ENCODE measurements at places on chromosomes 1 and 21.

DNA sequence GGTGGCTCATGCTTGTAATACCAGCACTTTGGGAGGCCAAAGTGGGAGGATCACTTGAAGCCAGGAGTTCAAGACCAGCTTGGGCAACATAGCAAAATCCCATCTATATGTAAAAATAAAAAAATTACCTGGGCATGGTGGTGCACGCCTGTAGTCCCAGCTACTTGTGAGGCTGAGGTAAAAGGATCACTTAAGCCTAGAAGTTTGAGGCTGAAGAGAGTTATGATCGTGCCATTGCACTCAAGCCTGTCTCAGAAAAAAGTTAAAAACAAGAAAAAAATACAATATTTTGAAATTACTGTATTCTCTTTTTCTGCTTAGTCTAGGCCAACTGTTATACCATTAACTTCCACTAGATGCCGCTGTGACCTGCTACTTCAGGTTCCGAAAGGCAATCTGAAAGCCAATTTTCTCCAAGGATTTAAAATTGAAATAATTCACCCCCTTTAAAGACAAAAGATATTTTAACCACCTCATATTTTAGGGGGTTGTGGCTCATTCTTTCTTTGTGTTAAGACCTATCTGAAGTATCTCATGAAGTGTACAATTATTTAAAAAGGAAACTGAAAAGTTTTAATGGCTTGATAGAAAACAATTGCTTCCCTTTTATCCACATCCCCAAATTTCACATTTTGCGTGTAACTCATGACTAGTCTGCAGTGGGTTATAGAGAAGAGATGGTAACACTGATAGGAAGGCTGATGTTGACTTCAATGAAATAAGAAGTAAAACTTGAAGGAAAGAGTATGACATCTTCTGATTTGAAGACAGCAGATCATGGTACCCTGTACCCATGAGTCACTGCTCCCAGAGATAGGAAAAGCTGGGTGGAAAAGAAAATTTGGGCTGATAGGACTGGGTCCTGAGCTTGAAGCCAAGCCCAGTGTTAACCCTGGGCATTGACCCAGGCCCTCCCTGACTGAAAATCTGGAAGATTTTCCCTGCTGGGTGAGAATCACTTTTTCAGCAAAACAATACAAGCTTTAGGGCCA lies 24.4 kb upstream of the CLDN14 start:
- peak; percentile 37 for DNase-seq

DNA sequence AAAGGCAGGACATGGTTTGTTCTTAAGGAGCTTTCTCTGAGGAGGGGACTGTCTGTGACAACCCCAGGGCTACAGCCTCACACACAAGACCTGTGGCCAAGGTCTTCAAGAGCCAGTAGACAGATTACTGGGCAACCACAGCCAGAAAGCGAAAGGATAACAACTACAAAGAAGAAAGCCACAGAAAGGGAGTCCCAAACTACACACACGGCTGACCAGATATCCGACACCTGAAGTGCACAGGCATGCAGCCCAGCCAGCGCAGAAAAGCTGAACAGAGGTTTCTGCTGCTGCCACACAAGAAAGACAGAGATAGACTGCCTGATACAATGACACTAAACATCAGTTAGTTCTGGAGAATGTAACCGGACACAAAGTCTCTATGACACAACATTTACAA lies 21.4 kb upstream of the NADK start:
- no peak for DNase-seq

DNA sequence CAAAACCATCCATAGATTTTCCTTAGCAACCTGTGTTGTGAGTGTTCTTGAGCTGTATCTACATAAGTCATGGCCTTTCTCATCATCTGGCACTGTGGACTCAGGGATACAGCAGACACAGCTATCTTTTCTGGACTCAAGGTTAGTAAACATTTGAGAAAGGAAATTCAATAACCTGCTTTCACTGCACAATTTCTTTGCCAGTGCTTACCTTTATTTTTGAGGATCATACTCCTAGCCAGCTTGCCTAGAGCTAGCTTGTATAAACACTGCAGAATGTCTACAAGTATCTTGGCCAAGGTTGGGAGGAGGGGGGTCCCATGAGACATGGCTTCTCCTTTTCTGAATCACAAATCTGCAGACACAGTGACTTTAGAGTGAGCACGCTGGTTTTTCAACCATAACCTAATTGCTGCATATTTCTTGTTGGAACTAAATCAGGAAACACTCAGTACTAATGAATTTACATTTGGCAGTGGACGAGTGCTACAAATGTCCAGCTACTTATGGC lies 27.2 kb downstream of the ADAMTS5 start:
- DNase-seq, result no peak

DNA sequence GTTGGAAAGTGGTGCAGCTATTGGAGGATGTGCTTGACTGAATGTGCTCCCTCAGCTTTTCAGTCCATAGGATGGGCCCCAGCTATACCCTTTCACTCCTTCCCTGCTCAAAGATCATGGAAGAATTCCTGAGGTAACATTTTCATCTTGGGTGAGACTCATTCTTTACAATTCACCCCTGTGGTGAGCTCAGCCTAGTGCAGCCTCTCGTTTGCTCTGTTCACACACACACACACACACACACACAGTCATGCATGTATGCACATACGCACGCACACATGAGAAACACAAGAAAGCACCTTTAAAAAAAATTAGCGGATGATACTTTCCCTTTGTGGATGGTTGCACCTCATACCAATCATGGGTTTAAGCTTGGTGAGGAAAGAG lies 25.8 kb downstream of the CCN1 start:
- DNase-seq, result no peak

GRCh38 chr1:243312952-243313634 lies 57.3 kb downstream of the SDCCAG8 start:
- no peak for DNase-seq

- no peak for DNase-seq
Measured at GRCh38 chr1:8025061-8025670, 943 bp downstream of the ERRFI1 start.

- DNase-seq, result no peak
Measured at GRCh38 chr21:42906233-42906632, 13.1 kb downstream of the NDUFV3 start.

- peak; percentile 44 for DNase-seq
Measured at GRCh38 chr1:207495801-207496792, at the start of gene CR1. Gene CR1 (plus strand): TSS chr1:207496157. CDS start chr1:207496268, 111 bp downstream.

DNA sequence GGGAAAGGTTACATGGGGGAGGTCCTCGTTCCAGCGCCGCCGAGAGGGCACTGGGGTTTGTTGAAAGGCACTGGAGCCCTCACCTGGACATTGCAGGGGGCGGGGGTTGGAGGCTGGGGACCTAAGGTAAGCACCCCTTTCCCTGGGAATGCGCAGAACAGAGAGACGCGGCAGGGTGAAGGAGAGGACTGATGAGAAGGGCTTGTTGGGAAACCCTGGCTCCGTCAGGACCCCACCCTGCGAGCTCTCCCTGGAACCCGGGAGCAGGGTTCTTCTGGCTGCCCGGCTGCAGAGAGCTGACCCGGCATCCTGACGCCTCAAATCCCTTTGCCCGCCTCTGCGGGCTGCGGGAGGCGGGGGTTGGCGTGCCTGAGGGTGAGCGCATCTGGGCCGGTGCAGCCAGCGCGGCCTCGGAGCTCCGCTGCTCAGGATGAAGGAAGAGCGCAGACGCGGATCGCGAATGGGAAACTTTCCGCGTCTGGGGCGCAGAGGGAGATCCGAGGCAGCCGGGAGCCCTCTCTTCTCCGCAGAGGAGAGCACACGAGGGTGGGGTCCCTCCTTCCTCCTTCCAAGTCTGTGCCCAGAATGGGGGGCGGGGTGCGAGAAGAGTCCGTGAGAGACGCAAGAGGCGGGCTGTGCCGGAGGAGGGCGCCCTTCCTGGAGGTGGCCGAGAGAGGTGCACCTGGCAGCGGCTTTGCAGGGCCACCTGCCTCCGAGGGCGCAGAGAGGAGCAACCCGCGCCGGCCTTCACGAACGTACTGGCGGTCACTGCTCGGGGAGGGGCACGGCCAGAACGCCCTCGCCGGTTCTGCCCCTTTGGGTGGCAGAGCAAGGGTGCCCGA lies 2.4 kb downstream of the IGSF21 start:
- no peak for DNase-seq

- no peak for DNase-seq
Measured at GRCh38 chr1:45669379-45669778, 17.0 kb downstream of the GPBP1L1 start.

DNA sequence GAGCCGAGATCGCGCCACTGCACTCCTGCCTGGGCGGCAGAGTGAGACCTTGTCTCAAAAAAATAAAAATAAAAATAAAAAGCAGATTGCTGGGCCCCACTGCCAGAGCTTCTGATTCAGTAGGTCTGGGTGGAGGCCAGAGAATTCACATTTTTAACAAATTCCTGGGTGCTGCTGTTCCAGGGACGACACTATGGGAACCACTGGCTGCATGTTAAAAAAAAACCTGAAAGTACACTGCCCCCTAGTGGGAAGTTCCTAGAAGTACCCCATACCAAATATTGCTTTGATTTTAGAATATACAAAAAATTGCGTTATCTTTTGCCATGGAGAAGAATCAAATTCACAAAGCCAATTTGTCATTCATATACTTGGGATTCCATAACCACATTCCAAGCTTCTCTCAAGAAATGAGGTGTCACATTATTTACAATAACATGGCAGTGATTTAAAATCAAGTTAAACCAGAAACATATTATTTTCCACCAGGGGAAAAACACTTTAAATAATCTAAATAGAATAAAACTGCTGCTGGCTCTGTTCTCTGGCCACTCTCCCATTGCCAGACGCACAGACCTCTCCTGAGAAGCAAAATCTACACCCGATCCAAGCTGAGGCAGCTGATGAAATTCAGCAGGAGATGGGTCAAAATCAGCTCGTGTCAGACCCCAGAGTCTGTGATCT lies 27.4 kb downstream of the SYF2 start:
- no peak for DNase-seq

- no peak for DNase-seq
Measured at GRCh38 chr1:202958544-202959275, 598 bp upstream of the ADIPOR1 start.

GRCh38 chr1:225608014-225608796 lies 44.7 kb downstream of the ENAH start:
- DNase-seq, result no peak

- no peak for DNase-seq
Measured at GRCh38 chr1:223229756-223230155, 86.7 kb upstream of the TLR5 start.

- no peak for DNase-seq
Measured at GRCh38 chr1:98405581-98406074, 255.9 kb upstream of the SNX7 start.

DNA sequence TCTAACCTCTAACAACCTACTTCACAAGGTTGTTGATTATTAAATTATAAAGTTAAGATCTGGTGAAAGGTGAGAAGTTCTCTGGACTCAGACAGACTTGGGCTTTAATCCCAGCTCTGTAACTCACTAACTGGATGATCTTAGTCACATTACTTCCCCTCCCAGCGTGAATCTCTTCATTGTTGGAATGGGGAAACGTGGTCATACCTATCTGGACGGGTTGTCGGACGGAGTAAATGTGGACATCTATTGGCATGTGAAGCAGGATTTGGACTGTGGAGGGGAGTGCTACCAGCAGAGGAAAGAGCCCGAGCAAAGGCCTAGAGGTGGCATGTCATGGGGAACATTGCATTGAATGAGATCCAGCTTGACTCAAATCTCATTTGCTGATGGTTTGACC lies 45.1 kb upstream of the RPL11 start:
- no peak for DNase-seq

DNA sequence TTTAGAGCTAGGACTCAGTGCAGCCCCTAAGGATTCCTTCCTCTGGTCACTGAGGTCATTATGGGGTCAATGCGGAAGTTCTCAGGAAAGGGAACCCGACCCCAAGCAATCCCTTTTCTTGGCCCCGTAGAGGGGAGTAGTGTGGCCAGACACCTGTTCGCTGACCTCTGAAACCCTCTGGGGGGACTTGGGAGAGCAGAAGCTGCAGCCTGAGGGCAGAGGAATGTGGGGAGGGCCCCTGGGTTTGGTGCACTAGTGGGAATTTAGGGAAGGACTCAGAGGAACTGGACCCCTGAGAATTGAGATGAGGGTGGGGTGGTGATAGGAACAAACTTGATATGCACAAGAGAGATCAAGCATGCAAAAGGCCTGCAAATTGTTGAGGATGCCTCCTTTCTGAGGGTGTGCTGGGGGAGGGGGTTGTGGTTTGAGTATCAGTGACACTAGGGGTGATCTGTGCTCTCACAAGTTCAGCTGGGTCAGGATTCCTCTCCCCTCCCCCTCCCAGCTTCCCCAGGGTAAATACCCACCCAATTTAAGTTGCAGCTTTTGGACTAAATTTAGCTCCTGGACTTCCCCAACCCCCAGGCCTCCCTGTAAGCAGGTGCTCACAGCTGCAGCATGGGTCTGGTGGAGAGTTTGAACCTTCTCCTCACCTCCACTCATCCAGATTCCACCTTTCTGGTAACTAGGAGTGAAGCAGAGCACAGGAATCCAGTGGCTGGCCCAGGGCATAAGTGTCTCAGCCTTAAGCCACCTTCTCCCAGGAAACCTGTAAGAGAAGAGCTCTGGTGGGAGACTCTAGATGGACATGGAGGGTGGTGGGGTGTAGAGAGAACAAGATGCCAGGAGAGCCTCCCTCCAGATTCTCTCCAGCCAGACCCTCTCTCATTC lies 13.5 kb downstream of the ADAMTSL4 start:
- DNase-seq, result peak; percentile 72

DNA sequence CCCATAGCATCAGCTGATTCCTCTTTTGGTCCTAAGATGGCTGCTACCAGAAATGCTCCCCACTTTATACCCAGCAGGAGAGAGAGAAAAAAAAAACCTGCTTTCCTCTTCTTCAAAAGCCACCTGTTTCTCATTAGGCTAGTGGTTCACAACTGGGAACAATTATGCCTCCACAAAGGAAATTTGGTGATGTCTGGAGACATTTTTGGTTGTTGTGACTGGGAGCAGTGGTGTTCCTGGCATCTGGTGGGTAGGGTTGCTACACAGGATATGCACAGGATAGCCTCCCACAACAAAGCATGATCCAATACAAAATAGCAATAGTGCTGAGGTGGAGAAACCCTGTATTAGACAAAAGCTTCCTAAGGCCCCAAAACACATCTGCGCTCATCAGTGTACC lies 38.5 kb upstream of the SGIP1 start:
- DNase-seq, result no peak

DNA sequence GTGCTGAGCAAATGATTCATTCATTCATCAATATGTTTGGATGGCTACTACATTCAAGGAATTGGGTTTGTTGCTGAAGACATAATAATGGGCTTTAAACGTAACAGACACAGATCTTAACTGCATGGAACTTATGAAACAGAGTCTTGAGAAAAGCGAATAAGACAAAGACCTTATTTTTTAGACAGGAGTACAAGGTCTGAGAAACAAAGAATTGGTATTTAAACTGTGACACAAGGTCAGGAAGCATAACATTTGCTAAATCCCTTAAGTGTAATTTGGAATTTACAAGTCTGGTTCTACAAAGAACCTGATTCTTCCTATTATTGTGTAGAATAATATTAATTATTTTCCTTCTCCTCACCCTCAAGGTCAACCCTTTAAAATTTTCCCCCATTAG lies 565.4 kb upstream of the RGS18 start:
- no peak for DNase-seq

Measured in activated CD8-positive, alpha-beta memory T cell treated with anti-CD3 and anti-CD28 coated beads, Interleukin-2, amount 50 U/mL, for 4 hours (primary cell).